ENCODE measurements at places on chromosomes 5 and 9.

DNA sequence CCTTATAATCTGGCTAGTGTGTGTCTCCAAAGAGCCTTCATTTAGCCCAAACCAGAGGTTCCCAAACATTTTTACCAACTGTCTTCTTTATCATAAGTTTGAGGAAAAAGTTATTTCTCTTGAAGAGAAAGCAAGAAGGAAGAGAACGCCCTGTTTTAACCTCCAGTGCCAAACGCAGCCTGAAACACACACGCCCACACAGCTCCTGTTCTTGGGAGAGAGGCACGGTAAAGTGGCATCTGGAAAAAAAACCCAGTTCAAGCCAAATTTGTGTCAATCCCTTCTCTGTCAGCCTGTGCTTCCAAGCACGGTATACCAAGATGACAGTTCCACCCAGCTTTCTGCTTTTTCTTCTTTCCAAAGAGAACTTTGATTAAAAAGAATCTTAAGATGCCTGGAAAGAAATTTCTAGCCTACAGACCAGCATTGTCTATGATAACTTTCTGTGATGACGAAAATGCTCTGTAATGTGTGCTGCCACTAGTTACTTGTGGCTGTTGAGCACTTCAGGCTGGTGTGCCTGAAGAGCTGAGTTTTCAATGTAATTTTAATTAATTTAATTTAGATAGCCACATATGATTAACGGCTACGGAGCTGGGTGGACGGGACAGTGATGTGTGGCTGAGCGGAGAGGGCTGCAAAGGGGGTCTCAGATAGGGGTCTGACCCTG lies 62.3 kb downstream of the ACER2 start:
- DNase-seq: no peak

- no peak for DNase-seq
These were observed 279.0 kb downstream of the GLIS3 start for GRCh38 chr9:4020755-4021296.

DNA sequence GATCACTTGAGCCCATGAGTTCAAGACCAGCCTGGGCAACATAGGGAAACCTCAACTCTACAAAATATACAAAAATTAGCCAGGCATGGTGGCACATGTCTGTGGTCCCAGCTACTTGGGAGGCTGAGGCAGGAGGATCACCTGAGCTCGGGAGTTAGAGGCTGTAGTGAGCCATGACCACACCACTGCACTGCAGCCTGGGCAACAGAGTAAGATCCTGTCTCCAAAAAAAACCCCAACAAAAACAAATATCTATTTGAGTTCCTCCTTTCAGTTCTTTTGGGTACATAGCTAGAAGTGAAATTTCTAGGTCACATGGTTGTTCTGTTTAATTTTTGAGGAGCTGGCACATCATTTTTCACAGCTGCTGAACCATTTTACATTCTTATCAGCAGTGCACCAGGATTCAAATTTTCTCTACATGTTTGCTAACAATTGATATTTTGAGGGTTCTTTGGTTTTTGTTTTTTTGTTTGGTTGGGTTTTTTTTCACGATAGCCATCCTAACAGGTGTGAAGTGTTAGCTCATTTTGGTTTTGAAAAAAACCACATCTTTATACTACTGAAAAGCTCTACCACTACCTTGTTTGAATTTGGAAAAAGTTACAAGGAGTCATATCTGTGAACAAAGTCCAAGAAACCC lies 176.9 kb upstream of the SLC12A2 start:
- no peak for DNase-seq

DNA sequence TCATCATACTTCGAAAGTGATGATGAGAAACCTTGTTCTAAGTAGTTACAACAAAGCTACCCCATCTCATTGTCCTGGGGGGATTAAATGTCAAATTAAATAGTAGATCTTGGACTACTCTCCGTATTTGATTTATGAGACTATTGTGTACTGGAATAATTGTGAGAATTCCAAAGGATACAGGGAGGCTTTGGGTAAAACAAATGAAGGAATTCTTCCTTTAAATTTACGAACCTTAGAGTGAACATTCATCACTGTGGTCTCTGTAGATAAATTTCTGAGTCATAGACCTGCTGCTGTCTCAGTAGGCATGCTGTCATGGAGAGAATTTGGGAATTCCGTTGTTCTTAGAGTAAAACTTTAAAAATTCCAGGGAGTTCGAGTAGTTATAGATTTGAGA lies 836.2 kb downstream of the DNAH5 start:
- DNase-seq: no peak

GRCh38 chr5:3564827-3565518 lies 30.7 kb upstream of the IRX1 start:
- no peak for DNase-seq

GRCh38 chr5:81965524-81965923 lies 6.3 kb upstream of the ATG10 start:
- no peak for DNase-seq

GRCh38 chr5:95554331-95554646 lies 488 bp downstream of the SKIC3 start:
- no peak for DNase-seq

GRCh38 chr5:80507663-80508062 lies 19.8 kb downstream of the FAM151B start:
- no peak for DNase-seq

GRCh38 chr5:168714046-168714445 lies 134.9 kb upstream of the PANK3 start:
- no peak for DNase-seq

- DNase-seq: no peak
These were observed 56.3 kb downstream of the USP20 start for GRCh38 chr9:129891569-129891968.

- peak; percentile 16 for DNase-seq
These were observed 535.3 kb downstream of the PDE4D start for GRCh38 chr5:59358005-59358861.

DNA sequence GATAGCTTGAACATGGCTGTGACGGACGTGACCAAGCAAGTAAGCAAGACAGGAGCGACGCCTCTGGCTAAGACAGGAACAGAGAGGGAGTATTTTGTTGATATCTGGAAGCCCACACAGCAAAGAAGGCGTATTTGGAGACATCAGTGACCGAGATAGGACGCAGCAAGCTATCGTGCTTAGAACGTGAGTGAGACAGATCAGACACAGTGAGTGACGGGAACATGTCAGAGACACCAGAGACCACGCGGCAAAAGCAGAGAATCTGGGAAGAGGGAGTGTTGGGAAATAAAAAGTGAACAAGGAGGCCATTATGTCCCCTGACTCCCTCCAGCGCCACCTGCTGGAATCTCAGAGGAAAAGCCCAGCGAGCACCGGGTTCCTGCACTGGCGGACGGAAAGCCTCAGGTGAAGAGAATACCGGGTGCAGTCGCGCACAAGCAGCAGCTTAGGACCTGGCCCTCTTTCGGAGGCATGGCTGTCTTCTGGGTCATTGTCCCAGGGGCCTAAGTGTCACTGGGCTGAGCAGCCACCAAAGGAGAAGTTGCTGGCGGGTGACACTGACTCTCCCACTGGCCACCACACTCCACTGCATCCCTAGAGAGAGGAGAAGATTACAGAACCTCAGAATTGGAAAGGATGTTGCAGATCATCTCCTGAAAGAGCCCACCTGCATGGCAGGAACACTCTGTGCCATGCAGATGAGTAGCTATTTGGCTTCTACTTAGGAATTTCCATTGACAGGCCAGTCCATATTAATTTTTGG lies 99.1 kb downstream of the FBXO38 start:
- DNase-seq: peak; percentile 43

DNA sequence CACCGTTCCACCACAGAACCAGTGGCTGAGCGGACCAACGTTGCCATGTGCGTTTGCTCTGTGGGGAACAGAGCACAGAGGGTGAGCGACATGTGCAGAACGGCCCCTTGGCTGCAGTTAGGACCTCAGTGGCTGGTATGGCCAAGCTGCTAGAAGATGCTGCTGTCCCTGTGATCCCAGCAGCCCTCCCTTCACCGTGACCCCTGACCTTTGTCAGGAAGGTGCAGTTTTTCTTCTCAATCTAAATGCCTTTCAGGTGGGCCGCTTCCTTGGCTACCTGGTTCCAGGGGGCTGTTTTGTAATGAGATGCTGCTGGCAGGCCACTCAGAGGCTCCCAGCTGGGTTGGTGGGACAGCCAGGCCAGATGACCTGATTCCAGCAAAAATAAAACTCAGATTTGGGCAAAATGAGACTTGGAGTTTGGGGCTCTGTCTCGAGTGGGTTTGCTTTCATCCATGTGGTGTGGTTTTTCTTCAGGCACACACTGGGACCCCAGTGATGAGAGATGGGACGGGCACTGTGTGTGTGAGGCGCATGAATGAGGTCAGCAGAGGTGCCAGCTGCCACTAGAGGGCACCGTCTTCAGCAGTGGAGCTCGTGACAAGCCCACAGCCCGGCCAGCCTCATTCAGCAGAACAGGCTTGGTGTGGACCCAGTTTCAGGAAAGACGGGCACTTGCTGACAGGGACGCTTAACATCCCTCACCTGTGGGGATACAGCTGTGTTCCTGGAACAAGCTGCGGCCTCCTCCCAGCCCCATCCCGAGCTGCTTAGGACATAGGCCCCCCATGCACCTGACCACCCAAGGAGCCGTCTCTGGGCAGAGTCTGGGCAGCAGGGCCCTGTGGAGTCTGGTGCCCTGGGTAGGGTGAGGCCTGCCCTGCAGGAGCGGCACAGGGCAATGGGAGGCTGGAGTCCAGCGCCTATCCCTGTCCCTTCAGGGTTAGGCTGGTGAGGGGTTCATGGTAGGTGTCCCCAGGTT lies 4.1 kb downstream of the MRPS2 start:
- DNase-seq: peak; percentile 51

GRCh38 chr9:113511856-113512761 lies 48.6 kb downstream of the RGS3 start:
- peak; percentile 76 for DNase-seq

GRCh38 chr9:107683566-107683965 lies 194.0 kb upstream of the KLF4 start:
- no peak for DNase-seq

All from CD4-positive, alpha-beta T cell treated with Interleukin-4 for 1 hour (primary cell).